ENCODE measurements at places on chromosomes 7 and 10. TPM values are rescaled to one million over a fixed set of nuclear protein-coding genes. Genes with fewer than 3 reads are reported as not detected.

Gene SORBS1
- 5.1 TPM for total RNA-seq

Gene SPDYE11
- not detected for total RNA-seq

Gene ERV3-1
- total RNA-seq = 20.2 TPM

Gene BMS1
- 26.3 TPM for total RNA-seq

Gene ALKBH4
- 12.4 TPM for total RNA-seq

Gene STK31
- 0.20 TPM for total RNA-seq

Gene FAM24A
- not detected for total RNA-seq

Gene AQP1
- total RNA-seq = 10.0 TPM

Gene ARHGEF5
- total RNA-seq = 9.3 TPM

Gene TIMM23
- total RNA-seq = 93.2 TPM

Gene PDE6C
- total RNA-seq = not detected

Gene GIMAP4
- total RNA-seq = not detected

Gene LMOD2
- not detected for total RNA-seq

Gene MOGAT3
- not detected for total RNA-seq

Gene NODAL
- total RNA-seq = 0.43 TPM

Gene SUN3
- not detected for total RNA-seq

Gene SNX8
- total RNA-seq = 28.9 TPM

Gene PKD2L1
- total RNA-seq = not detected

Gene TRIL
- total RNA-seq = 0.72 TPM

Gene AASS
- total RNA-seq = 13.9 TPM

Gene DPYSL4
- 26.1 TPM for total RNA-seq

Gene CACNB2
- total RNA-seq = 0.46 TPM

Gene KLLN
- 1.4 TPM for total RNA-seq

Gene ABLIM1
- total RNA-seq = 70.0 TPM

Gene ODAD2
- total RNA-seq = 0.96 TPM

Gene CRHR2
- not detected for total RNA-seq

Gene CPVL
- 22.2 TPM for total RNA-seq

Gene FAM131B
- total RNA-seq = 7.6 TPM

Gene GIMAP5
- not detected for total RNA-seq

Gene IFIT2
- total RNA-seq = 42.0 TPM

Gene CSTF2T
- total RNA-seq = 23.9 TPM

Gene STAM
- 43.0 TPM for total RNA-seq

Gene CDNF
- 2.0 TPM for total RNA-seq
